ENCODE measurements at places on chromosomes 2 and 18. TPM values are rescaled to one million over a fixed set of nuclear protein-coding genes. Genes with fewer than 3 reads are reported as not detected.

The DTNB gene
- 12.0 TPM for total RNA-seq

The DRC1 gene
- 0.36 TPM for total RNA-seq

The RNF125 gene
- 5.2 TPM for total RNA-seq

The C2orf15 gene
- 0.26 TPM for total RNA-seq

The PROM2 gene
- total RNA-seq = 0.62 TPM

The SMARCAL1 gene
- total RNA-seq = 39.1 TPM

The COLEC12 gene
- 157 TPM for total RNA-seq

The CPSF3 gene
- total RNA-seq = 55.2 TPM

The CDCA7 gene
- total RNA-seq = 13.0 TPM

The DOK6 gene
- total RNA-seq = 2.2 TPM

The EGR4 gene
- total RNA-seq = 0.15 TPM

The C2orf66 gene
- total RNA-seq = 1.4 TPM

The FOXD4L1 gene
- not detected for total RNA-seq

The SKOR2 gene
- total RNA-seq = 0.38 TPM

The ITPRIPL1 gene
- 1.8 TPM for total RNA-seq

The SH3RF3 gene
- 12.8 TPM for total RNA-seq

The SCYGR7 gene
- not detected for total RNA-seq

The LRRC30 gene
- total RNA-seq = not detected

The POTEC gene
- total RNA-seq = not detected

The POMC gene
- 0.64 TPM for total RNA-seq

The CRYGB gene
- total RNA-seq = not detected

The GALR1 gene
- not detected for total RNA-seq

The FBXO48 gene
- 1.6 TPM for total RNA-seq

The HOXD13 gene
- not detected for total RNA-seq

The MOGAT1 gene
- total RNA-seq = 0.26 TPM

The LYG2 gene
- 1.7 TPM for total RNA-seq

All from endothelial cell (in vitro differentiated cells).